ENCODE measurements at places on chromosomes 16 and 17.

- peak; percentile 82 for DNase-seq
Measured at GRCh38 chr17:36808180-36808661, 129.1 kb upstream of the LHX1 start.

- peak; percentile 26 for DNase-seq
Measured at GRCh38 chr17:38926293-38927070, 1.1 kb downstream of the LASP1NB start.

DNA sequence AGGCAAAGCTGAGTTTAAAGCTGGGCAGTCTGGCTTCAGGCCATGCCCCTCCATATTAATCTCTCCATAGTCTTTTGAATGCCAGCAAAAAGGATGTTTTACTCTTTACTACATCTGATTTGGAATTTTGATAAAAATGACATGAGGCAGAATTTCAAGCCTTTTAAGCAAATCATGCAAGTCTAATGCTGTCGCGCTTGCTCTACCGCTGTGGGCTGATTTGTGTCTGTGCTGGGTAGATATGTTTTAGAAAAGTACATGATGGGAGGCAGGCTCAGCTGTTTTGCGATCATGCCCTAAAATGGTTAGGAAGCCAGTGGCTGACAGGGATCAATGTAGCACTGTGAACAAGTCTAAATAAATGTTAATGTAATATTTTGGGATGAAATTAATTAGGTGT lies 311.9 kb downstream of the CA10 start:
- DNase-seq, result no peak

DNA sequence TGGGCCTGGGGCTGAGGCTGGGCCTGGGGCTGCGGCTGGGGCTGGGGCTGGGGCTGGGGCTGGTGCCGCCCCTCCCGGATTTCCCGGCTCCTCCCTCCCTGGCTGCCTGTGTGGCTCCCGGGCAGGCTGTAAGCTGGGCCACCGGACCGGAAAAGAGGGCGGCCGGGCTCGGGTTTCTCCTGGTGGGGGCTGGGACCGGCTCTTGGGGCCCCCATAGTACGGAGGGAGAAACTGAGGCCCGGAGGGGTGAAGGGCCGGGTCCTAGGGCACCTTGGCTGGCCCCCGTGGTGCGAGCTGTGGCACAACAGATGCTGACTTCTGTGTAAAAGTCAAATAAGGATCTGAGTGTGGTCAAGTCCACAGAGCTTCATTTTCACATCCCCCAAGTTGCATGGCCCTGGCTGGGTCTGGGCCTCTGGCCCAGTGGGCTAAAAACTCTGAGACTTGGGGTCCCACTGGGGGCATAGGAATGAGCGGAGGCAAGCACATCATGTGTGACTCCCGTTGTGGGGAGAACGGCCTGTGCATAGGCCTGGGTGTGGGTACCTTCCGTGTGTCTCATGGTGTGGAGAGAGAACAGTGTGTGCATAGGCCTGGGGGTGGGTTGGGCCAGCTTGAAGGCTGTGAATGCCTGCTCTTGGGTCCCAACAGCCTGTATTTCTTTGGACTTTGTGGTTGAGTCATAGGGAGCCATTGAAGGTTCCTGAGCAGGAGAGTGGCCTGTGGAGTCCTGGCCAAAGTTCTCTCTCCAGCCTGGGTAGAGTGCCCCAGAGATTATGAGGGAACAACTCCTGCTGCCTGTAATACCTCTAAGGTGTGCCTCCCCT lies 123.9 kb upstream of the CIBAR2 start:
- DNase-seq, result no peak

GRCh38 chr17:67990909-67991308 lies 5.4 kb downstream of the C17orf58 start:
- no peak for DNase-seq

- DNase-seq, result peak; percentile 52
Measured at GRCh38 chr17:58007781-58008706, 998 bp upstream of the SRSF1 start.

DNA sequence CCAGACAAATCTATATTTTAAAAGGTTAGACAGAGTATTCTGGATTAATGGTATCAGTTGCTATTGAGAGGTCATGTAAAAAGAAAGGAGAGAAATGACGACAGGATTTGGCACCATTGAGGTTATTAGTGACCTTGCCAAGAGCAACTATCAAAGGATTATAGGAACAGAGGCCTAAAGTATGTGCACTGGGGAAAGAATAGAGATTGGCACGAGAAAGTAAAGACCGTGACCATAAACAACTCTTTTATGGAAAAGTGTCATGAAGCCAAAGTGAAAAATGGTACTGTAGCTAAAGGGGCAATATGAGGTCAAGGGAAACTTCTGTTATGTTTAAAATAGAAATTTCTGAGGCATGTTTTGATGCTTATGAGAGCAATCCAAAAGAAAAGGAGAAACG lies 115.2 kb upstream of the KIF2B start:
- no peak for DNase-seq

- DNase-seq, result no peak
Measured at GRCh38 chr16:85979605-85980004, 80.6 kb downstream of the IRF8 start.

DNA sequence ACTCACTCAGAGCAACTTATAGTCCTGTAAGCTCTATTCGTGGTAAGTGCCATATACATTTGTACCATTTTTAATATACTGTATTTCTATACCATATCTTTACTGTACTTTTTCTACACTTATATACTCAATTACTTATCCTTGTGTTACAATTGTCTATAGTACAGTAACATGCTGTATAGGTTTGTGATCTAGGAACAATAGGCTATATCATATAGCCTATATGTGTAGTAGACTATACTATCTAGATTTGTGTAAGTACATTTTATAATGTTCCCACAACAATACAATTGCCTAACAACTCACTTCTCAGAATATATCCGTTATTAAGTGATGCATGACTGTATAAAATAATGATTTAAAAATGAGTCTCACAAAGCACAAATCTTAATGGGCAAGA lies 123.3 kb upstream of the NACA2 start:
- DNase-seq, result no peak

Measured in ecto neural progenitor cell (in vitro differentiated cells).